ENCODE measurements at places on chromosomes 12 and 14.

DNA sequence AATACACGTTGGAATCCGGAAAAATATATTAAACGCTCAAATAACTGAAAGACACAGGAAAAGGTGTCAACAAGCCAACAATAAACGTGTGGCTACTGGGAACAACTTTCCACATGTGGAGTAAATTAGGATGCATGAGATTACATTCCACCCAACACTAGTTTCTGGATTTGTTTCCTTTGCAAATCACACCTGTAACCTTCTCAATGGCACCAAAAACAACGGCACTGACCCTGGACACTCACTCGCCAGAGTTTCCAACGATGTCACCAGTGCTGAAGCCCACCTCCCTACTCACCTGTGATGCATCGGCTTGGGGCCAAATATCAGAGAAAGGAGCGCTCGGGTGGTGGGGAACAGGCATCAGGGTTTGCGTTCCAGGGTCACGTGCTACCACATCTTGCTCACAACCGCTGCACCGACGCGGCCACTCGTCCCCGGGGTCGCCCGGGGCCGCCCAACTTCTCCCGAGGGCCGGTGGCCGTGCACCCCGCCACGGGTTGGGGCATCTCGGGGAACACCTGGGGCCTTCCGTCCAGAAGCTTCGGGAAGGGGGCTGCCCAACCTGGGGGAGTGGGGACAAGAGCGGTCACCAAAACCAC, 629 bp downstream of the PRDM4 start:
- DNase-seq, result peak; percentile 61

- DNase-seq, result peak; percentile 44
Observed at GRCh38 chr12:27965966-27966365, 6.6 kb downstream of the PTHLH start.

DNA sequence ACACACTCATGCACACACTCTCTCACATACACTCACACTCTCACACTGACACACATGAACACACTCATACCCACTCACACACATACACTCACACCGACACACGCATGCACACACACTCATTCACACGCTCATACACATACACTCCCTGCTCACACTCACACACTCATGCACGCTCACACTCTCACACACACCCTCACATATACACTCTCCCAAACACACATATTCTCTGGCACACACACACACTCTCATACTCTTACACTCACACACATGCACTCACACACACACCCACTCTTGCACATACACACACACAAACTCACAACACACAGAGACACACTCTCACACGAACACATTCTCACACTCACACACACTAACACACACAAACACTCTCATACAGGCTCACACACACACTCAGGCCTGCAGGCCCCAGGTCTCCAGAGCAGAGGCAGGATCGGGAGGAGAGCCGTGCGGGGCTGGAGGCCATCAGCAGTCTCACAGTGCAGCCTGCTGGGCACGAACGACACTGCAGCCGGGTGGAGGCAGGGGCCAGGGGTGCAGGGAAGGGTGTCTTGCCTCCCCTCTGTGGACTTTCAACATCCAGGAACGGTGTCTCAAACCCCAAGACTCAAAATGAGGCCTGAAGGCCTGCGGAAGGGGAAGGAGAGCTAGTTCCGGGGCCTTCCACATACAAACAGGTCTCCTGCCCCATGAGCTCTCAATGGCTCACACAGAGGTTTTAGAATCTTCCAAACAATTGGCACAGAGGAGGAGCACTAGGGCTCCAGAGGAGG, 148.7 kb downstream of the ANO2 start:
- DNase-seq, result peak; percentile 89

DNA sequence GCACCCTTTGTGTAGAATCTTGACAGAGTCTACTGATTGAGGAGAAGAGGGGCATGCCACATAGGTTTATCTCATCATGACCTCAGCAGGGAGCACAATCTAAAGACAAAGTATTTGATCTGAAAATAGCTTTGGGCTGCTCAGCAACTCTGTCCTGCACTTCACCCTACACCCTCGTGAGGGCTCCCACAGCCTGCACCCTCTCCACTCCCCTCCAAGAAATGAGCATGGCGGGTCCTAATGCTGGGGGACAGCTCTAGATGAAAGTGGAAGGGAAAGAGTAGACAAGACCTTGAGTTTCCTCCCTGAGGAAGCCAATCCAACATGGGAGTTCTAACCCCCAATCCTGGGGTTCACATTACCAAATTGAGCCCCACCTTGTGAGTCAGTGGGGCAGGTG, 10.7 kb upstream of the KRT5 start:
- no peak for DNase-seq

- peak; percentile 76 for DNase-seq
Observed at GRCh38 chr12:103928682-103929045, 1.5 kb upstream of the HSP90B1 start.

DNA sequence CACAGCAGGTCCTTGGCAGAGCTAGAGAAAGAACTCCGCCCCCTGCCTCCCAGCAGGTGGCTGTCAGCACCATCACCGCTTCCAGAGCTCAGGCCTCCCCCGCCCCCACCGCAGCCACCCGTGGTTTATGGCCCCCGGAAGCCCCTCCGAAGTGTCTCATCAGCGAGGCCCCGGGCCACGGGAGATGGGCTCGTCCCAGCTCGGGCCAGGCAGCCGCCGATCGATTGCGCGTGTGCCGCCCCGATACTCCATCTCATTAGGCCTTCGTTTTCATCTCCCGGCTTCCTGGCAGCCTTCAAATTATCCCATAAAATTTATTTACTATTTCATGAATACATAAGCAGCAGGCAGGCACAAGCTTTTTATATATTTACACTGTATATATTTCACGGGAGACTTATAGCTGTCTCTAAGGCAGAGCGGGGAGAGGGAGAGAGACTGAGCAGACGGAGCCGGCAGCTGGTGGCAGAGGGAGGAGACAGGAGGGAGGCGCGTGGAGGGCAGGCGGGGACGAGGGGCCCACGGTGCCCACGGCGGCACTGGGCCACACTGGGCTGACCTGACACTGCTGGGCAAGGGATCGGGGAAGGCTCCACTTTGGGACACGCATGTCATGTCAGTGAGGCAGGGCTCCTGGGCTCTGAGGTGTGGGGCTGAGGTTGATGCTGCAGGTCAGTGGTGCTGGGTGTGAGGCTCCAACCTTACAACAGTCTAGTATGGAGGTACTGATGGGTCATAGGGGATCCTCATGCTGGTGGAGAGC, 241.2 kb downstream of the RBM19 start:
- peak; percentile 72 for DNase-seq

DNA sequence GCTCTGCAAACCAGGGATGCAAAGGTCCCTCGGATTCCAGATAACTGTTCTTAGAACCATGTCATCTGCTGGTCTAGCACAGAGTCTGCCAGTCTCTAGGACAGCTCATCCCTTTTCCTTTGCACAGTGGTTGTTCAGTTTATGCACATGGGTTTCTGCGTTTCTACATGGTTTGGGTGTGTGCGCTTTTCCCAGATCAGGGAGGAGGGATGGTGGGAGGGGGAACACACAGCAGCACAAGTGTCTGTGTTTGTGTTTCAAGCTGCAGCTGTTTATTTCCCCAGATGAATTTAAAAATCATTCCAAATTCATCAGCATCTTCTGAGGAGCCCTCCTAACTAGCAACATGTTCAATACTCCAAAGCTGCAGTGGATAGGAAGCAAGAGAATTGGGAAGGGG, 45.4 kb downstream of the ANO2 start:
- no peak for DNase-seq

DNA sequence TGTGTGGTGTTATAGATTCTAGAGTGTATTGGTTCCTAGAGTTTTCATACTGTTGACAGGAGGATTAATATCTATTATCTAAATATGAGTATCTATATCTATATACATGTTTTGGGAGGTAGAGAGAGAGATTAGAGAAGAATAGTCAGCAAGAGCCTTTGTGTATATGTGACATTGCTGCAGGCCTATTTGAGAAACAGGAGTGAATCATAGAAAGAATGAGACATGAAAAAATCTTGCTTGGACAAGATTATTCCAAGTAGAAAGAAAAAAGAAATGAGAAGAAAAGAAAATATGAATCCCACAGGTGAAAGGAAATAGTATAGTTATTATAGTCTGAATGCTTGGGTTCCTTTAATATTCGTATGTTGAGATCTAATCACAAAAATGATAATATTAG, 720.4 kb downstream of the RERGL start:
- DNase-seq, result no peak

DNA sequence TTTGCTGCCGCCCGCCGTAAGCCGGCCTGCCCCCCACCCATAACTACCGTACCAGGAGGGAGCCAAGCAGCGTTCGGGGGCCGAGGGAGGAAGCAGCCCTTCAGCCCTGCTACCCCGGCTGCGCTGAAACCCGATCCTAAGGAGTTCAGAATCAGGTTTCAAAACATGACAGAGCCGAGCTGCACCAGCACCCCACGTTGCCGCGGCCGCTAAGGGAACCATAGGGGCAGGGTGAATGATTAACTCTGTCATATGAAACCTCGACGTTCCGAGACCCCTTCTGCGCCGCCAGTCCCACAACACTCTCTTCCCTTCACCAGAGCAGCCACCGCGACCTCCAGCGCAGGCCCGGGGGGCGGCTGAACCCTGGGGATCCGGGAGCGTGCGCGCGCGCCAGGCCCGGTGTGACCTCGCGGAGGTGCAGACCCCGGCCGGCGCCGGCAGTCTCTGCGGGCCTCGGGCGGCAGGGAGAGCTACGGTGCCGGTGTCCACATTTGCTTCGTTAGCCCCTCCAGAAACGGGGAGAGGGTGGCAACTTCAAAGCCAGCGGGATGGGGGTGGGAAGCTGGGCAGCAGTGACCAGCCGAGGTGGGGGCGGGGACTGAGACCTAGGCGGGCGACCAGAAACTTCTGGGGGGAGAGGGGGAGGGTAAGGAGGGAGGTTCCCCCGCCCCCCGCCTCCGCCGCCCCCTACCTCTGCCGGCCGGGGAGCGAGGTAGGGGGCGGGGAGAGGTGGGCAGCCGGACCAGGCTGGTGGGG, 1.6 kb downstream of the SIX4 start:
- peak; percentile 86 for DNase-seq

- DNase-seq, result peak; percentile 90
Observed at GRCh38 chr12:42332301-42333285, 6.6 kb downstream of the PPHLN1 start.

DNA sequence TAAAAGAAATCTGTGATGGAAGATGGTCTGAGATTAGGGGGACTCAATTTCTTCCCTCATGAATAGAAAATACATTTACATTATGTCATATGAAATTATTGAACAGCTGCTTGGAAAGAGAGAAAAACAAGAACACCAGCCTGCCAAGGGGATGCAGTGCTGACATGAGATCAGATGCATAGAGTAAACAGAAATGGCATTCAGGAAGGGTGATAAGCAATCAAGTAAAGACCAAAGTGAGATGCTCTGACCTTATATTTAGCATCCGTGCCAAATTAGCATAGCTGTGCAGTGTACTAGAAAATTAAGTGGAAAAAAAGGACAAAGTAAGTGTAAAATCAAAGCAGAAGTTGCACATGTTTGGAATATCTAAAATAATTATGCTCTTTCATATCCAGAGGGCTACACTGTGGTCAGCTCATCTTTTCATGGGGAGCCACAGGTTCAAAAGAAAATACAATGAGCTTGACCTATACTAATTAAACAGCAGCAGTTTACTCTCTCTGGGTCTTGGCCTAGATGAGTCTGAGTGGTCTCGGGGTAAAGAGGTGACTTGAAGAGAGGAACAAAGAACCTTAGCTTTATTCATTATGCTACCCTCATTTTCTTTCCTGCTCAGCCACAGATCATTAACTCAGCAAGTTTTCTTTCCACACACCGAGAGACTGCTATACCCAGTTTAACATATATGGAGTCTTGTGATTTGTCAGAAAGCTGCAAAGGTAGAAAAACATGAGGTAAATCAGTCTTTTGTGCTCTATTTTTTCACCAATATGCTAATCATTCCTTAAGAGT, 359.4 kb upstream of the FOXG1 start:
- no peak for DNase-seq

- DNase-seq, result no peak
Observed at GRCh38 chr12:111799758-111800157, 33.0 kb downstream of the ALDH2 start.
